ENCODE measurements at places on chromosomes 5 and 9.

GRCh38 chr5:142475102-142475513 is 150.3 kb upstream of the SPRY4 start:
- DNase-seq: no peak
- H3K27ac ChIP-seq: no peak overlapping the region
- H3K4me1 ChIP-seq: peaks cover 10% of the 10 kb centered on the region

DNA sequence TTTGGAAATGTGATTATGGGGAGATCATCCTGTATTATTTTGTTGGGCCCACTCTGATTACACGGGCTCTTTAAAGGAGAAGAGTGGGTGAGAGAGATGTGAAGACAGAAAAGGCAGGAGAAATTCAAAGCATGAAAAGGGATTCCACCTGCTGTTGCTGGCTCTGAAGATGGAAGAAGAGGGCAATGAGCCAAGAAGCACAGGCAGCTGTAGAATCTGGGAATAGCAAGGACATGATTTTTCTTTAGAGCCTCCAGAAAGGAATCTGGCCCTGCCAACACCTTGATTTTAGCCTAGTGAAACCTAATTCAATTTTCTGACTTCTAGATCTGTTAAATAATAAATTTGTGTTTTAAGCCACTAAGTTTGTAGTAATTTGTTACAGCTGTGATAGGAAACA is 11.3 kb downstream of the C9 start:
- no peaks in the 10 kb centered on the region for H3K27me3 ChIP-seq
- H3K36me3 ChIP-seq: no peaks in the 10 kb centered on the region
- no peaks in the 10 kb centered on the region for H3K4me1 ChIP-seq
- no peak overlapping the region for H3K4me3 ChIP-seq
- no peak for DNase-seq

DNA sequence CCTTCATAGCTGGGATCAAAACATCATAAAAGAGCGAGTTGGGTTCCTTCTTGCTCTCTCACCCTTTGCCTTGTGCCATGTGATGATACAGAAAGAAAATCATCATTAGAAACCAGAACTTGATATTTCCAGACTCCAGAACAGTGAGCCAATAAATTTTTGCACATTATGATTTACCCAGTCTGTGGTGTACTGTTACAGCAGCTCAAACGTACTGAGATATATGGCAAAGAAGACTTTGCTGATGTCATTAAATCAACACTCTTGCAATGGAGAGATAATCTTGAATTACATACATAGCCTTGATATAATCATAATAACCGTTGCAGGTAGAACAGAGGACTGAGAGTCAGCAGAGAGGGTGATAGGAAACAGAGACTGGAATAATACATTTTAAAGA is 1271.6 kb downstream of the CDH12 start:
- no peak overlapping the region for H3K4me3 ChIP-seq
- H3K27me3 ChIP-seq: no peaks in the 10 kb centered on the region
- DNase-seq: no peak

GRCh38 chr9:76912636-76913275 is 6.8 kb upstream of the PRUNE2 start:
- H3K36me3 ChIP-seq: no peaks in the 10 kb centered on the region
- peaks cover 7% of the 10 kb centered on the region for H3K27me3 ChIP-seq
- DNase-seq: no peak
- no peak overlapping the region for H3K4me3 ChIP-seq

GRCh38 chr5:94832685-94833084 is 214.2 kb downstream of the SLF1 start:
- H3K27me3 ChIP-seq: no peaks in the 10 kb centered on the region
- H3K27ac ChIP-seq: no peak overlapping the region
- H3K4me3 ChIP-seq: no peak overlapping the region
- no peaks in the 10 kb centered on the region for H3K4me1 ChIP-seq

- no peak overlapping the region for H3K4me3 ChIP-seq
- H3K4me1 ChIP-seq: no peaks in the 10 kb centered on the region
- no peaks in the 10 kb centered on the region for H3K27me3 ChIP-seq
- H3K27ac ChIP-seq: no peak overlapping the region
These were observed 25.6 kb downstream of the STK10 start for GRCh38 chr5:172162323-172162986.

DNA sequence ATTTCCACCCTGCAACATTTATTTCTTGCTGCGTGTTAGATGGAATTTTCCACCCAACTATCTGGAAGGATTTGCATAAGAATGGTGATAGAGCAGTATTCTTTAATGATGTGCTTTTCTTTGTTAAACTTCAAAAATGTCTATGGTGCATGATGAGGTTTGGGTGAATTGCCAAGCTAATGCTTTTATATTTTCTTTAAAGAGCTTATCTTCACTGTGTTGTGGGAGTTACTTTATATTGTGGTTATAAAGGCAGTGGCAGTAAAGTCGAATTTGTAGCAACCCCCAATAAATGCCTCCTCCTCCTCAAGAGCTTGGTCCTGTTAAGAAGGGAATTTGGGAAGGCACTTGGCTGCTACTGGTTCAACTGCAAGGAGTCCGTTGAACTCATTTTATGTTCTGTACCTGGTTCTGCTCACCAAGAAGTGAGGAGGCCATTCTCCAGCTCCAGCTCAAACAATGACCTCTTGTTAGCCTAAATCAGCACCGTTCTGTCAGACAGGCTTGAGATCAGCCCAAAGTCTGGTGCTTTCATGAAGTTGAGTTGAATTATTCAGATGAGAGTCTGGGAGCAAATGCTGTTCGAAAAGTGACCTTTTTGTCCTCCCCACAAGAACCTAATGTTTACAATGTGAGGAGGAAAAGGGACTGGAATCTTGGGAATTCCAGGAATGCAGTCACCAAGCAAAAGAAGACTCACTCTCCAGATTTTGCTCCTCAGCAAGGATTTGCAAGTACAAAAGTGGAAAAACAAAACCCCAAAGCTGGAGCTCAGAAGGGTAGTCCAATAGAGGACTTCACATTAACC is 217.0 kb downstream of the TMEM38B start:
- no peaks in the 10 kb centered on the region for H3K27me3 ChIP-seq
- peak overlapping the region; percentile 87 for H3K27ac ChIP-seq

GRCh38 chr9:93009337-93010015 is 49.0 kb upstream of the SUSD3 start:
- no peaks in the 10 kb centered on the region for H3K36me3 ChIP-seq
- H3K4me3 ChIP-seq: no peak overlapping the region

GRCh38 chr5:107672211-107673038 is 1.7 kb upstream of the EFNA5 start:
- DNase-seq: peak; percentile 94
- peaks cover 10% of the 10 kb centered on the region for H3K4me1 ChIP-seq
- H3K36me3 ChIP-seq: peaks cover 3% of the 10 kb centered on the region
- no peaks in the 10 kb centered on the region for H3K27me3 ChIP-seq

GRCh38 chr9:69076550-69076949 is 41.0 kb downstream of the FXN start:
- no peaks in the 10 kb centered on the region for H3K4me1 ChIP-seq
- no peaks in the 10 kb centered on the region for H3K36me3 ChIP-seq
- H3K27ac ChIP-seq: no peak overlapping the region
- H3K4me3 ChIP-seq: no peak overlapping the region
- no peaks in the 10 kb centered on the region for H3K27me3 ChIP-seq

GRCh38 chr5:37005946-37006540 is 129.5 kb downstream of the NIPBL start:
- no peak overlapping the region for H3K27ac ChIP-seq
- peaks cover 53% of the 10 kb centered on the region for H3K36me3 ChIP-seq
- no peak overlapping the region for H3K4me3 ChIP-seq
- H3K4me1 ChIP-seq: peaks cover 9% of the 10 kb centered on the region
- DNase-seq: no peak
- no peaks in the 10 kb centered on the region for H3K27me3 ChIP-seq

- no peak for DNase-seq
- no peak overlapping the region for H3K27ac ChIP-seq
- no peak overlapping the region for H3K4me3 ChIP-seq
- no peaks in the 10 kb centered on the region for H3K36me3 ChIP-seq
- peaks cover 9% of the 10 kb centered on the region for H3K27me3 ChIP-seq
These were observed 379.1 kb downstream of the KIAA0825 start for GRCh38 chr5:94239266-94239665.

- H3K27ac ChIP-seq: no peak overlapping the region
- no peaks in the 10 kb centered on the region for H3K27me3 ChIP-seq
- no peak for DNase-seq
- no peak overlapping the region for H3K4me3 ChIP-seq
These were observed 110.3 kb upstream of the LARP1 start for GRCh38 chr5:154644745-154645411.

- peaks cover 27% of the 10 kb centered on the region for H3K27me3 ChIP-seq
- no peaks in the 10 kb centered on the region for H3K4me1 ChIP-seq
- H3K27ac ChIP-seq: no peak overlapping the region
- DNase-seq: no peak
- H3K4me3 ChIP-seq: peak overlapping the region; percentile 69
These were observed 1.1 kb downstream of the ELOVL7 start for GRCh38 chr5:60842871-60843385.

- no peak overlapping the region for H3K27ac ChIP-seq
- H3K36me3 ChIP-seq: no peaks in the 10 kb centered on the region
- H3K4me3 ChIP-seq: no peak overlapping the region
- H3K27me3 ChIP-seq: 0 out of 2 replicates have a peak, but pooled peaks cover 6% of the 10 kb centered on the region
These were observed 107.3 kb downstream of the MRPL36 start for GRCh38 chr5:1692381-1692780.

- H3K4me3 ChIP-seq: no peak overlapping the region
- H3K27ac ChIP-seq: no peak overlapping the region
- H3K27me3 ChIP-seq: no peaks in the 10 kb centered on the region
- DNase-seq: no peak
- peaks cover 59% of the 10 kb centered on the region for H3K4me1 ChIP-seq
These were observed 11.4 kb downstream of the BASP1 start for GRCh38 chr5:17228821-17229291.

- no peak overlapping the region for H3K4me3 ChIP-seq
- DNase-seq: no peak
- H3K36me3 ChIP-seq: no peaks in the 10 kb centered on the region
These were observed 495.1 kb downstream of the CDH18 start for GRCh38 chr5:19492861-19493260.

DNA sequence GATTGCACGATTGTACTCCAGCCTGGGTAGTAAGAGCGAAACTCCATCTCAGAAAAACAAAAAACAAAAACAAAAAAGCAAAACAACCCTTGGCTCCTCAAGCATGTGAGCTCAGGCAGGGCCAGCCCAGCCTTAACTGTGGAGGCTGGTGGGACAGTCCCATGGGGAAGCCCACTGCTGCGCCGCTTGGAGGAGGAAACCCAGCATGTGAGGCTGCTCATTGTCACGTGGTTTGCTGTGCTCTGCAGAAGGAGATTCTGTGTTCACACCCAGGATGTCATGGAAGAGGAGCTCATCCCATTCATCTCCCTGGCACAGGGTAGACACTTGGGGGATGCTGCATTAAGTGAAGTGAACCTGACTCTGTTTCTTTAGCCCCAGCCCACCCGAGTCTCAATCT is 4.0 kb downstream of the ZBED3 start:
- no peak for DNase-seq
- peaks cover 2% of the 10 kb centered on the region for H3K36me3 ChIP-seq
- H3K27me3 ChIP-seq: no peaks in the 10 kb centered on the region
- H3K27ac ChIP-seq: no peak overlapping the region

DNA sequence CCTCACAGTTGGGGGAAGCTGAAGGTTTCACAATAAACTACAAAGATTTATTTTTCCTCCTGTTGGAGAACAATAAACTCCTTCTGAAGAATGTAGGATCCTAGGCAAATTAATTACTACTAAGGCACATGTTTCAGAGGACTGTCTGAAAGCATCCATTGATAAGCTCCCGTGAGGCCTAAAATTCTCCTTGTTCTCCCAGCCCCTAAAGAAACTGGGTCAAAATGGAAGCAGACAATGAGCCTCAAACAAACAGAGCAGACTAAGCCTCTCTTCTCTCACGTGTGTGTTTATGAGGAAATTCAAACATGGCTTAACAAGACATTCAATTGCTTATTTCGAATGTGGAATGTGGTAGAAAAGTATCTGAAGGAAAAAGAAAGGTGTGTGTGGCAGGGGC is 249.0 kb downstream of the GLIS3 start:
- no peaks in the 10 kb centered on the region for H3K36me3 ChIP-seq
- DNase-seq: no peak
- no peak overlapping the region for H3K4me3 ChIP-seq
- no peaks in the 10 kb centered on the region for H3K27me3 ChIP-seq
- no peak overlapping the region for H3K27ac ChIP-seq
- no peaks in the 10 kb centered on the region for H3K4me1 ChIP-seq

DNA sequence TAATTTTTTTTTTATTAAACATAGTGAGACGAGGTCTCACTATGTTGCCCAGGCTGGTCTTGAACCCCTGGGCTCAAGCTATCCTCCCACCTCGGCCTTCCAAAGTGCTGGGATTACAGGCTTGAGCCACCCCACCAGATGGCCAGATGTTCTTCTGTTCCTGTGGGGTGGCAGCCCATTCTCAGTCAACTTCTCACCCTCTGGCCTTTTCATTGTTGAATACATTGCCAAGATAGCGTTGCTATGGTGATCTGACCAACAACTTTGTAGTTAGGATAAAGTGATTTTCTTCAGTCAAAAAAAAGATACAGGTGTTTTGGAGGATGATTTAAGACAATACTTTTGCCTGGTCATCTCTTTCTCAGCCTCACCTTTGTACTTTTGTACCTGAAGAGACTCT is 109.1 kb downstream of the EGFLAM start:
- H3K27ac ChIP-seq: no peak overlapping the region
- peaks cover 11% of the 10 kb centered on the region for H3K27me3 ChIP-seq
- DNase-seq: no peak
- no peaks in the 10 kb centered on the region for H3K36me3 ChIP-seq
- H3K4me1 ChIP-seq: no peaks in the 10 kb centered on the region
- no peak overlapping the region for H3K4me3 ChIP-seq

DNA sequence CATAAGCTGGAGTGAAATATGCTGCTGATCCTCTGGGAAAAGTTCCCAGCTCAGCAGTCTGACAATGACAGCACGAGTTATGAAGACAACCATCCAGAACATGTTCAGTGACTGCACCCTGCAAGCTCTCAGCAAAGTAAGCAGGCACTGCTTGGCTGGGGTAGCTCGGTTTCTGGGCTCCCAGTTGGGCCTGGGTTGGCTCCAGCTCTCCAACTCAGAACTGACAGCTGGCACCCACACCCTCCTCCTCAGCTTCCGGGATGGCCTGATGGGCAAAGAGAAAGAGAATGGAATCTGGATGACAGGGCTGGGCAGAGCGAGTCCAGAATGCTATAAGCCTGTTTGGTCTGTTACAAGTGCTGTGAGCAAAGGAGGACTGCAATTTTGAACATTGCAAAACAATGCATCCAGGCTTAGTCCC is 185.0 kb downstream of the CSNK1G3 start:
- H3K4me3 ChIP-seq: no peak overlapping the region
- no peaks in the 10 kb centered on the region for H3K27me3 ChIP-seq
- H3K4me1 ChIP-seq: no peaks in the 10 kb centered on the region
- H3K36me3 ChIP-seq: no peaks in the 10 kb centered on the region

GRCh38 chr5:142427015-142427364 is 102.2 kb upstream of the SPRY4 start:
- no peak overlapping the region for H3K4me3 ChIP-seq
- DNase-seq: no peak
- no peaks in the 10 kb centered on the region for H3K36me3 ChIP-seq
- H3K27me3 ChIP-seq: no peaks in the 10 kb centered on the region
- H3K27ac ChIP-seq: no peak overlapping the region
- no peaks in the 10 kb centered on the region for H3K4me1 ChIP-seq

GRCh38 chr5:81395262-81395661 is 1.3 kb upstream of the ACOT12 start:
- H3K27ac ChIP-seq: no peak overlapping the region
- H3K4me3 ChIP-seq: no peak overlapping the region
- H3K4me1 ChIP-seq: peaks cover 3% of the 10 kb centered on the region
- no peaks in the 10 kb centered on the region for H3K36me3 ChIP-seq

GRCh38 chr9:94800424-94801117 is 74.1 kb downstream of the AOPEP start:
- H3K36me3 ChIP-seq: no peaks in the 10 kb centered on the region
- no peak overlapping the region for H3K4me3 ChIP-seq
- DNase-seq: no peak
- H3K27me3 ChIP-seq: no peaks in the 10 kb centered on the region

All from Panc1 (cell line).